ENCODE measurements at places on chromosomes 4 and X.

DNA sequence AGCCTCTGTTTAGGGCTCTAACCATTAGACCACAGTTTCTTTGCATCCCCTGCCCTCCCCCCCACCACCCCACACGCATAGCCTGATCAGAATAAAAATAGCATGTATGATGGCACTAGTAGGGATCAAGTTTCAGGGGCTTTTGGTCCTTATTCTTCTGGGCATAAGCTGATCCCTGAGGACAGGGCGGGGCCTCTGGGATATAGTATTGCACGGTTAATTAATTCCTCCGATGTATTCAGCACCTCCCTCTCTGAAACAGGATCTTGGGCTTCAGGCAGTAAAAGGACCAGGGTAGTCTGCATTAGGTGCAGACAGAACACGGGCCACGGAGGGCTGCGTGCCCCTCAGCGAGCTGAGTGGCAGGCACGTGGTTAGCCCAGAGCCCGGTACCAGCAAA, 57.1 kb downstream of the ELF4 start:
- no peak for DNase-seq

DNA sequence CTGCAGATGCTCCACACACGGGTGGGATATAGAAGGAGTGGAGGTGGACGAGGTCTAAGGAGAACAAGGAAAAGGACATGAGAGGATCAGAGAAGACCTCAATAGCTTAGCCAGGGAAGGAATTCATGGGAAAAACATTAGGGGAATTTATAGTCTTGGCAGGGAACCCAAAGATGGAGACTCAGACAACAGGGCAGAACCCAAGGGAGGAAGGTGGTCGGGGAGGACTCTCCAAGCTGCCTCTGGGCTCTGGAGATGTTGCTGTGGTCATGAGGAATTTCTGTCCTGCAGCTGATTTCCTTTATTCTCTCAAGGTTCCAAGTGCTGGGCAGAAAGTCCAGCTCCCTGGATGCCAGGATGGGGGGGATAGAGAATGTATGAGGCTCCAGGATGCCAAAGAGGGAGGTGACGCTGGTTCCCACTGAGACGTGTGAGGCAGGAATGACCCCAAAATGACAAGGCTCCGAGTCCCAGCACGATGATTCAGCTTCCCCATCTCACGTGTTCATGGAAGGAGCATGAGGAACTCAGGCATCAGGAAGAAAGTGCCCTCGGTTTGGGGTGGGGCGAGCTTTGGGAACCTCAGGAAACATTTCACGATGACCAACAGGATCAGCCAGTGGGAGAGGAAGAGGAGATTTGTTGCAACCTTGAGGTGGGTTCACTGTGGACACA, 57.0 kb upstream of the PPP2R3B start:
- DNase-seq: no peak

- no peak for DNase-seq
Observed at GRCh38 chr4:186820391-186820891, 96.8 kb upstream of the FAT1 start.

- DNase-seq: no peak
Observed at GRCh38 chrX:68682790-68683189, 35.3 kb downstream of the STARD8 start.

- DNase-seq: no peak
Observed at GRCh38 chr4:52868133-52868532, 6.0 kb downstream of the RASL11B start.

- no peak for DNase-seq
Observed at GRCh38 chrX:69080855-69081465, 84.3 kb downstream of the PJA1 start.

- no peak for DNase-seq
Observed at GRCh38 chr4:37567836-37568235, 118.3 kb downstream of the RELL1 start.

GRCh38 chr4:184473499-184474262, 669 bp downstream of the IRF2 start:
- DNase-seq: peak; percentile 24

DNA sequence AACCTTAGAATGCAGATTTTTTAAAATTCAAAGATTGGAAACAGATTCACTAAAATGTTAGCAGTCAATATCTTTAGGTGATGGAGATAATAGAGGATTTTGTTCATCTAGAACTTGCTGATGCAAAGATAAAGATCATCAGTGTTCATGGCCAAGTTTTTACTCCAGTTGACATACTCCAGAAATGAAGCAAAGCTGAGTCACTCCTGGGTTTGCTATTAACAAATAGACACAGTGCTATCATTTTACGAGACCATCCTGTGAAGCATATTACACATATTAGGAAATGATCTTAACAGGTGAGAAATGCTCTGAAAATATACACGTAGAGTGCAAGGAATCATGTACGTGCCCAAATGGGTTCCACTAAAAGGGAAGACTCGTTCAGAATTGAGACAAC, 170.6 kb upstream of the FAM9B start:
- DNase-seq: no peak

DNA sequence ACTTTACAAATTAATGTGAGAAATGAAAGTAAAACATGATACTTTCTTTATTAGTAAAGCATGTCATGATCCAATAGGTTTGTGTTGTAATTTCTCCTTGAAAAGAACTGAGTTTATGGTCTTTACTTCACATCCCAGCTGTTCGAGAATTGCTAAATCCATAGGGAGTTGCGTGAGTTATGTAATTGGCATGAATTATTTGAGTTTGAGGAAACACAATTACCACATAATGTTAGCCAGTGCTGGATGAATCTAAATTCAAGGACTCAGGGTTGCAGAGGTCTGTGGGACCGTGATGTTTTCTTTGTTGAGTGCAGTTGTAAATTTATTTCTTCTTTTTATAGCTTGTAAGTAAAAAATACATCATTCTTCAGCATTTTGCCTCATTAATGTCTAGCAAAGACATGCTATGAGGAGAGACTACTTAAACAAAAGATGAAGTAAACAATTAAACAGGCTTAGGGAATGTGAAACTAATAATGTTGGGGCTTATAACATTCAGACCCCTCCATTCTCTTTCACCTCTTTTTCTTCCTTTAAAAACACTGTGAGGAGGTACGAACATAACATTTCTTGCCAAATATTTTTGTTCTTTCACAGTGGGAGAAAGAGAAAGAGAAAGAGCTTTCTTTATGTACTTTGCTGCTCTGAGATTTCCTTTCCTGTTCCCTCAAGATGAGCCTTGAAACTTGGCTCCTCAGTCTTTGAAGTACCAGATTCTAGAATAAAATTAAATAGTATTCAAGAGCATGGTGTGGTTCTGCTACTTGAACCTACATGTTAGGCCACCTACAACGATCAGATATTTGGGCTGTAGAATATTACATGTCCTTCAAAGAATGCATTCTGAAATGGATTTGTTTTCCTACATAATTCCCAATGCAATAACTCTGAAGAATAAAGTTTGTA, 159.6 kb upstream of the ANK2 start:
- DNase-seq: no peak

- no peak for DNase-seq
Observed at GRCh38 chrX:133921764-133922389, 63.5 kb downstream of the GPC3 start.

DNA sequence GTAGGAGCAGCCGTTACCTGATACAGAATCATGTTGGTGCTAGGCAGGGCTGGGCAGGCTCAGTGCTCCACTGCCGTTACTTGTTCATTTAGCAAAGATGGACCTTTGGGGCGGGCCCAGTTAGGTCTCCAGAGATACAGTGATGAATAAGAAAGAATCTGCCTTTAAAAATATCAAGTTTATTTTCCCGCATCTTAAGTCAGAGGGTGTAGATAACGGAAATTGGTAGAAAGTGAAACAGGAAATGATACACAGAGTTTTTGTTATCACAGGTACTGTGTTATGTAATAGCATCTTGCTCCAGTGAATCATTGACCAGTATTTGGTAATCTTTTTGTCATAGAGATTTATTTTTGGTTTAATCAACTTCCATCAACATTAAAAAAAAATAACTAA, 5.5 kb downstream of the TMEM131L start:
- DNase-seq: no peak

DNA sequence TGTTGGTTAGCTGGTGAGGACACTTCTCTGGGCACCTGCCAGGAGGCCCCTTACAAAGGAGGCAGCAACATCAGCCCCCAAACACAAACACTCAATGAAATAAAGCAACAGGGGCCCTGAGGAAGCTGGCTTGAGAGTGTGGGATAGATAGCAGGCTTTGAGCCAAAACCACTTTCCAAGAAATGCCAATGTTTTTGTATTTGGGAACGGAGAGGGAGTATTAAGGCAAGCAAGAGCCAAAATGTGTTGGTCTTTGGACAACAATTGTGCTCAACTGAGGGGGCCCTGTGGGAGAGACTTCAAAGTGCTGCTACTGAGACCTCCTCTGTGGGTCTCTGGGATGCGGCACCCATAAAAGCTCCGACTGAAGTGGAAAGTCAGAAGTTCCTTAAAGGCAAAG, 41.0 kb downstream of the RAI2 start:
- DNase-seq: no peak

DNA sequence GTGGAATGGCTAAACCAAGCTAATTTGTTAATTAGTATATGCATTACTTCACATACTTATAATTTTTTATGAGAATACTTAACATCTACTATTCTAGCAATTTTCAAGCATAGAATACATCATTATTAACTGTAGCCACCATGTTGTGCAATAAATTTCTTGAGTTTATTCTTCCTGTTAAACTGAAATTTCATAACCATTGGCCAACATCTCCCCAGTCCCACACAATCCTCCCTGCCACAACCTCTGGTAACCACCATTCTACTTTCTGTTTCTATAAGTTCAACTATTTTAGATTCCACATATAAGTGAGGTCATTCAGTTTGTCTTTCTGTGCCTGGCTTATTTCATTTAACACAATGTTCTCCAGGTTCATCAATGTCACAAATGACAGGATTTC, 208.5 kb downstream of the PPP4R3C start:
- no peak for DNase-seq

DNA sequence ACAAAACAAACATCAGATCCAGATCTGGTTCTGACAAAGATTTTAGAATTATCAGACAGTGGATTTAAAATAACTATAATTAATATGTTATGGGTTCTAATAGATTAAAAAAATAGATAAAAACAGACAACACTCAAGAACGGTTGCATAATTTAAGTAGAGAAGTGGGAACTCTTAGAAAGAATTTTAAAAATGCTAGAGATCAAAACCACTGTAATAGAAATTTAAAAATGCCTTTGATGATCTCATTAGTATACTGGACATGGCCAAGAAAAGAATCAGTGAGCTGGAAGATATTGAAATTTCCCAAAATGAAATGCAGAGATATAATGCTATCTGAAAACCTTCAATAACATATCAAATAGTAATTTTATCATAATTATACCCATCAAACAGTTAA, 28.3 kb upstream of the DYNLT3 start:
- DNase-seq: no peak

DNA sequence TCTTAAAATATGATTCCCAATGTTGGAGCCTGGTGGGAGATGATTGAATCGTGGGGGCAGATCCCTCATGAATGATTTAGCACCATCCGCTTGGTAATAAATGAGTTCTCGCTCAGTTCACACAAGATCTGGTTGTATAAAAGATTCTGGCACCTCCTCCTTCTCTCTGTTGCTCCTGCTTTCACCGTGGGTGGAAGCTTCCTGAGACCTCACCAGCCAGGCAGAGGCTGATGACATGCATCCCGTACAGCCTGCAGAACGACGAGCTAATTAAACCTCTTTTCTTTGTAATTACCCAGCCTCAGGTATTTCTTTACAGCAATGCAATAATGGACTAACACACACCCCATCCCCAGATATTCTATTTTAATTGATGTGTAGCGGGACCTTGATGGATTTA, 162.2 kb downstream of the NPFFR2 start:
- no peak for DNase-seq

DNA sequence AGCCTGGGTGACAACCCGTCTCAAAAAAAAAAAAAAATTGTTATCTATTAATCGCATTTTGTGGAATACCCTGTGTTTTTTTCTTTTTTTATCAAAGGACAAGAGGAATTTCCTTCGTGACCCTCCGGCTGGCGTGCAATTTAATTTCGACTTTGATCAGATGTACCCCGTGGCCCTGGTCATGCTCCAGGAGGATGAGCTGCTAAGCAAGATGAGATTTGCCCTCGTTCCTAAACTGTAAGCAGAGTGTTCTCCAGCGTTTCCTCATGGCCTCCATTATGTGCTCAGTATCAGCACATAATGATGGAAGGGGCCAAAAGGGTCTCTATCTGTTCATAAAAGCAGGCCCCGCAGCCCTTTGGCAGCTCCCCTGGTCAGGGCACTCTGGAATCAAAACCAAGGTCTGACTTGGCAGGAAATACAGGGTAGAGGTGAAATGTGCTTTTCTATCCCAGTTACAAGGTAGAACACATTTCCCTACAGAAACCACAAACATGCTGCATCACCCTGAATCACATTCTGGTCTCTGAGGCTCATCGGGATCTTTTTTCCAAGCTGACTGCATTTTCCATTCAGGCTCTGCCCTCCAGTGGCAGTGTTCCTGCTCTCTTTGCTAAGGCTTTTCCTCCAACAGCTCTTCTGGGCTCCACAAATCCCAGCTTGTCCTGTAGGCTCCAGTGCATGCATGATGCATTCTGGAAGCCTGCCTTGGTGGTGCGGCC, 24.4 kb downstream of the SYAP1 start:
- no peak for DNase-seq

DNA sequence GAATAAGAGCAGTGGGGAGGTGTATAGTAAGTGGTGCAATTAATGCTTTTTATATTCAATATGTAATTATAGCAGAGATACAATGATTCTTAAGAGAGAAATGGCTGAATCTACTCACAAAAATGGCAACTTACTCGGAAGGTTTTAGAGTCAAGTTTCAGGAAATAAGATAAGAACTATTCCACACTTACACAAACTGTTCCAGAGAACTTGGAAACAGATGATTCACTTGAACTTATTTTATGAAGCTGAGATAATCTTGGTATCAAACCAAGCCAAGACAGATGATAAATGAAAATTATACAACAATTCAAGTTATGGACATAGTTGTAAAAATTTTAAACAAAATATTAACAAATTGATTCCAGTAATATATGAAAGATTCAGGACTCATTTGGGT, 311.3 kb upstream of the HS3ST1 start:
- no peak for DNase-seq

All from stimulated activated CD8-positive, alpha-beta memory T cell treated with anti-CD3 and anti-CD28 coated beads, Interleukin-15, amount 100 ng/mL, for 4 hours (primary cell).